NCI-H187 treated with DMSO at 0.1 percent for 48 hours (cell line): ENCODE measurements at places on chromosomes 2 and 18.

DNA sequence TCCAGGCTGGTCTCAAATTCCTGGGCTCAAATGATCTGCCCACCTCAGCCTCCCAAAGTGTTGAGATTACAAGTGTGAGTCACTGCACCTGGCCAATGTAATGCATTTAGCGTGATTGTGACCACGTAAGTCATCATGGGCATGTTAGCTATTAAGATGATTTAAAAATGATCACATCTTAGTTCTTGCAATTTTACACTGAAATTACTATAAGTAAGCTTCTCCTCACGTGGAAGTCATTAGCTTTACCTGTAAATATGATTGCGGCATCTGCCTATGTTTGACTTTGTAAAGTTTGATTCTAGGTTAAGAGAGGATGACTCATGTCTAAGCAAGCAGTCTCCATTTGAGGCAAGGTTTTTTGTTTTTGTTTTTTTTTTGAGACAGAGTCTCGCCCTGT, 85.5 kb downstream of the PMAIP1 start:
- no peak for DNase-seq

GRCh38 chr2:213862407-213863076, 548.3 kb upstream of the VWC2L start:
- DNase-seq = no peak

DNA sequence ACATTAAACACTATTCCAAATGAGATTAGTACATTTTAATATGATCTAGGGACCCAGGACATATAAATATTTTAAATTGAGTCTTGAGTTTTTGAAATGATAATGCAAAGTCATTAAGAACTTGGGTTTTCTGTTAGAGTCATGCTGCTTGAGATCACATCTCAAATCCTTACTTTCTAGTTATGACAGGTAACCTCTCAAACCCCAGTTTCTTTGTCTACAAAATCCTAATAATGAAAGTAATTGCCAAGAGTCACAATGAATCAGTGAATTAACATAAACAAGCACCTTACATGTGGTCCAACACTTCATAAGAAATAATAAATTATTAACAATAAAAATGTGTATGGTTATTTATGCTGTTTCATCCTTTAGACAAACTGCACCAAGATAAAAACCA, 607.6 kb downstream of the LRP1B start:
- no peak for DNase-seq

GRCh38 chr2:26284132-26284531, 39.4 kb downstream of the HADHB start:
- no peak for DNase-seq

DNA sequence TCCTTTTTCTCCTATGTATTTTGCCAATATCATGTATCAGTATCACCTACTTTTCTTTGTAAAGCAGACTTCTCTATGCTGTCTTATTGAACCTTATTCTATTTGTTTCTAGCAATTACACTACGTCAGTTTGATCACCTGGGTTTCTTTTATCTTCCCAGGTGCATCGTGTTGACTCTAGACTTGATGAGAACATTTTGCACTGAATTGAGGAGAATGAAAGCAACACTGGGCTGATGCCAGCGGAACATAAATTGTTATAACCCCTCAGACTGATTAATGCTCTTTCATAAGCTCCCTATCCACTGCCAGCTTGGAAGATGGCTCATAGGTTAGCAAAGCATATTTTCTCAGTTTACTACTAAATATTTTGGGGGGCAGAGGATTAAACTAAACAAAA, 140.6 kb downstream of the EPHA4 start:
- DNase-seq = no peak

DNA sequence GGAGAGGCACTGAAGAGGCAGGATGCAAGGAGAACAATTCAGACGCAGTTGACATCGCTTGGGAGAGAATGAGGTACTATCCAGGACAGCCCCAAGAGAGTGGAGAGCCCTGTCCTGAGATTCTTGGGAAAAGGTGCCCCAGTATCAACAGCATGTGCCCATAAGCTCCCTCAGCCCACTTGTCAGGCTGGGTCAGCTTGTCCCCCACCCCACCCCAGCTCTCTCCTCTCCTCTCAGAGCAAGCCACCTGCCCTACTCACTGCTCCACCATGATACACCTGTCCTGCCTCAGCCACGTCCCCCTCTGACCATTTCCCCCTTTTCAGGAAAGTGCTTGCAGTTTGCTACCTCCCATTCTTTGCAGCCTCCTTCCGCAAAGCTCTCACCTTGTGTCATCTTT, 111.8 kb downstream of the XRCC5 start:
- DNase-seq = no peak

- DNase-seq = no peak
Observed at GRCh38 chr2:121910139-121910538, 154.7 kb downstream of the TSN start.

DNA sequence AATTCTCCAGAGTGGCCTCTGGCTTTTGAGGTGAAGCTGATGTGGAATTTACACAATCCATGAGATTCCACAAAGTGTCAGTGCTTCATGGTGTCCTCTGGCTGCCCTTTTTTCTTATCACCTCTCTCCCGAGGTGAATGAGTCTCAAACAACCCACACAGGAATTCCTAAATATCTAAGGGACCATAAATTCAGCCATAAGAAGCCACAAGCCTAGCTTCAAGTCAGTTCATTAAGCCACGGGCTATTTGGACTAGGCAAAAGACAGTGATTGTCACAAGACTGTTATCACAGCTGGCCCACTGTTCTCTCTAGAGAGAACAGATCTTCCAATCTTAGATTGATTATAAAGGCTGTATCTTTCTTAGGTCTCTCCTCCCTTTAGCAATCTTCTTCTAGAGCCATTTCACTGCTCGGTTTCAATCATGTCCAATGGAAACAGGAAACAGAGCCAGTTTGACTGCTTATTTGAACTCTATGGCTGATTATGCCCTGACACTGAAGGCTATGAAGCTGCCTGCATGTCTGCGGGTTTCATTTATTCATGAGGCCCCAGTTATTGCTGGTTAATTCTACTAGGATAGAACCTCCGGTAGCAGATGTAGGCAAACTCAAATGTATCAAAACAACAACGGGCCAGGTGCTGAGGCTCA, 4.1 kb downstream of the NEMP2 start:
- DNase-seq = no peak

DNA sequence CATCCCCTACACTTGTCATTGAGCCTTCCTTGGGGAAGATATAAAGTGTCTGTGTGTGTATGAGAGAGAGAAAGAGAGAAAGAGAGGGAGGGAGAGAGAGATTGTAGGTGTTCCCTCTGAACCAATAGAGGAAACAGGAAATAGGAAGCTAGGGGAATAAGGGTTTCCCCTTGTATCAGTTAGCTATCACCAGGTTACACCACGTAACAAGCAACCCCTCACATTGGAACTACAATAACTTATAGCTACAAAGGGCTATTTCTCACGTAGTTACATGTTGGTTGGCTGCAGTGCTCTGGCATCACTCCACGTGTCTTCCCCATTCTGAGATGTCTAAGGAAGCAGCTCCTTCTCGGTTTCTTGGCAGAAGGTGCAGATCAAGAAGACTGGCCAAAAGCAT, 41.0 kb upstream of the ARL4C start:
- DNase-seq = no peak

- no peak for DNase-seq
Observed at GRCh38 chr2:173118395-173118794, 42.7 kb downstream of the MAP3K20 start.

GRCh38 chr2:235024931-235025773, 73.3 kb downstream of the SH3BP4 start:
- DNase-seq = no peak

DNA sequence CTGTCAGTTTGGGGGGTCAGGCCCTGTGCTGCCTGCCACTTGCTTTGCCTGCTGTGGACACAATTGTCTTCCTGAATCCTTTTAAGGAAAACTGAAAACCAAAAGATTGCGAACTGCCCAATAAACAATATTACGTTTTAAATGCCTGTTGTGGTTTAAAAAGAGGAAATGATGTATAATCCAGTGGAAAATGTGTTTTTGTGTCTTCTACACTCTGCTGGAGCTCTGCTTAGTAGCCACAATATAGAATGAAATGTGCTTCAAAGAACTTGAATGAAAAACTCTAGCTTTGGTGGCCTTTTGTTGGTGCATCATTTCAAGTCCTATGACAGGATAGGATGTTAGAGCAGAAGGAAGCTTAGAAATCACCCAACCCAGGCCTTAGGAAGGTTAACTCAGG, 23.2 kb upstream of the CABYR start:
- no peak for DNase-seq

DNA sequence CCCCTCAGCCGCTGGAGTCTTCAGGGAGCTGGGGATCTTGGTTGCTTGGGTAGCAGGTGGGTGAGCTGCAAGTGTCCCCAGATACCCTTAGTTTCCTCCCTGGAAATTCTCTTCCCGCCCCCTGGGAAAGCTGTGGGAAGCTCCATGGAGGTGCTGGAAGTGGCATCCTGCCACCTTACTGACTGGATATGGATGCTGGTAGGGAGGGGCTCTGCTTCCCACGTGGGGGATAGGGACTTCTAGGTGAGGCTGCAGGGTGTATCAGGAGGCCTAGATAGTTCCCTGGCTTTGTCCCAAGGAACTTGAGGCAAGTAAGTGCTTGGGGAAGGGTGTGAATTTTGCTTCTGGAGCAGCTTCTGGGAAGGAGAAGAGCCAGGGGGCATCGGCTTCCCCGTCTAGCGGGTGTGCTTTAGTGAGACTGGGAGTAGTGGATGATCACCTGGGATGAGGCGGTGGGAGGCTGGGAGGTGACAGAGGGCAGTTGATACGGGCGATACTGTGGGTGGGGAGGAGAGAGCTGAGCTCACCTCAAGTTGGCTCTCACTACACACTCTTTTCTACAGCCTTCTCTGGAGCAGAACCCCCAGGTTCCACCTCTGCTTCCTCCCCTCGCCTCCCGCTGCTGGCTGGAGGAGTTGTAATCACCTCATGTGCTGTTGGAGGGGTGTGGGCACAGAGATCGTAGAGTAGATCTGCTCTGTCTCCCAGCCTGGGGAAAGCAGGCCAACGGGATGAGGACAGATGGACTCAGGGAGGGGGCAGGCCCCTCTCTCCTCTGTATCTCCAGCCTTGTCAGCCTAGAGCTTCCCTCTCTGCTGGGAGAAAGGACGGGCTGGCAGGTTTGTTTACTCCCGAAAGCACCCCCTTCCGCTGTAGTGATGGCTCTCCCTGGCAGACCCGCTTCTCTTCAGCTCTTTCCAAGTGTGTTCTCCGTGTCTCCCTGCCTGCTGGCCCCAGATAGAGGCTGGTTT, 19.8 kb downstream of the TET3 start:
- DNase-seq = no peak

- no peak for DNase-seq
Observed at GRCh38 chr2:241509155-241509784, 886 bp upstream of the STK25 start.

DNA sequence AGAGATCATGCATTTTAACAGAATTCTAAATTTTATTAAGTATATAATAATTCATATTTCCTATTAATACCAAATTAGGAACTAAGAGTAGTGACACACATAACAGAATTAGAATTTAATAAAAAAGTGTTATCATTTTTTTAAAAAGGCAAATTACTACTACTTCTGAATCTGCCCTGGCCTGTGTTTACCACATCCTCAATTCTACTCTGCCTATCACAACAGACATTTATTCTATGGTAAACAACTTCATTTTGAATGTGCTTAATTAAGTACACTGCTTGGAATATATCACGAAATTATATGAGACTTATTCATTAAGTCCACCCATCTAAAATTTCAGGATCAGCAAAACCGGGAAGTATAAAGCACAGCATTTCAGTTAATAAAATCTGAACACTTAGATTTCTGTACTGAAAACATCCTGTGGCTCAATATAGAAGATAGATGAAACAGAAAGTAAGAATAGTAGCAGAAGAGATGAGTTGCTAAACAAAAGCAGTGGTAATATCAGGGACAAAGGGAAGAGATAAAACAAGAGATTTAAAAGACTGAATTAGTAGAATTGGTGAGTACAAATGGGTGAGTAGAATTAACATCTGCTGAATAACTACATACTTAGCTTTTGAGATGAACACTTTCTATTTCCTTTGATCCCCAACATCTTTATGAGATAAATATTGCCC, 3.7 kb downstream of the SMC6 start:
- DNase-seq = no peak

DNA sequence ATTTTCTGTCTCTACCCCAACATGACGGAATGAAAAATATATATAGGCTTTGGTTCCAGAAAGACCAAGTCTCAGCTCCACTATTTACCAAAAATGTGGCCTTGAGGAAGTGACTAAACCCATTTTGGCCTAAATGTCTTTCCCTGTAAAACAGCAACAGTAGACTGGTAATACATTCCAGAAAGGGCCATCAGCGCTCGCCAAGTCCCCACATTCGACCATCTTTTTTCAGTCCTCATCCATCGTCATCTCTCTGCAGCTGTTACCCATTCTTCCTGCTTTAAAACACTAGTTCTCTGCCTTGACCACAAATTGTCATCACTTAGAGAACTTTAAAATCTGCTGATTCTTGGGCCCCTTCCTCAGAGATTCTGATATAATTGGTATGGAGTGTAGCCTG, 183.8 kb upstream of the CTAGE1 start:
- no peak for DNase-seq

DNA sequence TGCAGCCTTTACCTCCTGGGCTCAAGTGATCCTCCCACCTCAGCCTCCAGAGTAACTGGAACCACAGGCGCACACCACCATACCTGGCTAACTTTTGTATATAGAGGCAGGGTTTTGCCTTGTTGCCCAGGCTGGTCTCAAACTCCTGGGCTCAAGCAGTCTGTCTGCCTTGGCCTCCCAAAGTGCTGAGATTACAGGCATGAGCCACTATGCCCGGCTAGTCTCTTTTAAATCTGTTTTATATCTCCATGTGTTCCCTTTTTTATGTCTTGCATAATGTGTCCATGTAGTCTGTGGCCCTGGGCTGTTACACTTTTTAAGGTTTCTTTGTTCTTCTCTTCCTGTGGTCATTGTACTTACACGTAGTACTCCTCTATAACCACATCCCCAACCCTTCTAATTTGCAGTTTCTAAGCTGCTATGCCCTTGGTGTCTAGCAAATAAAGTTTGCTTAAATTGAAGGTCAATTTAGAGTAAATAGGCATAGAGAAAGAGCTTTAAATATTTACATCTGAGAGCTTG, 168.2 kb downstream of the MCFD2 start:
- no peak for DNase-seq
